ENCODE measurements at places on chromosomes 3 and 15. TPM values are rescaled to one million over a fixed set of nuclear protein-coding genes. Genes with fewer than 3 reads are reported as not detected.

DNA sequence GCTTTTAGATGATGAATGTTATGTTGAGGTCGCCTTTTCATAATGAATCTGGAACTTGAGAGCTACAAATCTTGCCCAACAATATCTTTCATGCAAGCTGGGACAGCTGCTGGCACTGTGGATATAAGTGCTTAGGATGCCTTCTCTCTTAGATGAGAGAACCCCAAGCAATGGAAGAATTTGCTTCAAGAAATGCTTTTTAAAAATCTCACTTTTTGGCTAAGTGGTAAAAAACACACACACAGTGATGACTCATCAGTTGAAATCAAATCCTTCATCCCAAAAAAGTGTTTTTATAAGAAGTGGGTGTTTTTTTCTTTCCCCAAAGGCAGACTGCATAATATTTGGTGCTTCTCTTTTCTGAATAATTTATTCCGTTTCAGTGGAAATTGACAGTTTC is 38.4 kb upstream of the GALNT15 start:
- no peak for DNase-seq

DNA sequence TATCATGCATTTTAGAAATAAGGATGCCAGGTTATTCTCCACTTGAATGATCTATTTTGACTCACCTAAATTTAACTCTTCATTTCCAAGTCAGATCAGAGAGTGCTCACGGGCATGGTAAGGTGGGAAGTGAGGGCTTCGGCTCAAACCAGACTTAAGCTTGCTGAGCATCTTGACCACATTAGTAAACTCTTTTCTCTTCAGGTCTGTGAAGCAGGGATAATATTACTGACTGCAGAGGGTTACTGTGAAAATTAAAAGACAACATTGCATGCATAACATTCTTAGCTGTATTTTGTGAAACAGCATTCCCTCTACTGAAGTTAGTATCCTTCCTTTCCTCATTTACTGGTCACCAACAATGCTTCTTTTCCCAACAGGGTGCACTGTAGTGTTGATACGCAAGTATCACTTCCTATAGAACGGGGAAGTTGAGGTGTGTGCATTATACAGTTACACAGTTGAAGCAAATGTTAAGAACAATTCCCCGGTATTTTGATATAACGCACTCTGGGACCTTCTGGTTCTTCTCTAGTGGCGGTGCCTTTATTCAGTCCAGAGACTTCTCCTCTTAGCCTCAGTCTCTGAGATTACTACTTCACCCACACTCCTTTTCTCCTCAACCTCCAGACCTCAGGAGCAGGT is 74.1 kb upstream of the MNS1 start:
- no peak for DNase-seq

DNA sequence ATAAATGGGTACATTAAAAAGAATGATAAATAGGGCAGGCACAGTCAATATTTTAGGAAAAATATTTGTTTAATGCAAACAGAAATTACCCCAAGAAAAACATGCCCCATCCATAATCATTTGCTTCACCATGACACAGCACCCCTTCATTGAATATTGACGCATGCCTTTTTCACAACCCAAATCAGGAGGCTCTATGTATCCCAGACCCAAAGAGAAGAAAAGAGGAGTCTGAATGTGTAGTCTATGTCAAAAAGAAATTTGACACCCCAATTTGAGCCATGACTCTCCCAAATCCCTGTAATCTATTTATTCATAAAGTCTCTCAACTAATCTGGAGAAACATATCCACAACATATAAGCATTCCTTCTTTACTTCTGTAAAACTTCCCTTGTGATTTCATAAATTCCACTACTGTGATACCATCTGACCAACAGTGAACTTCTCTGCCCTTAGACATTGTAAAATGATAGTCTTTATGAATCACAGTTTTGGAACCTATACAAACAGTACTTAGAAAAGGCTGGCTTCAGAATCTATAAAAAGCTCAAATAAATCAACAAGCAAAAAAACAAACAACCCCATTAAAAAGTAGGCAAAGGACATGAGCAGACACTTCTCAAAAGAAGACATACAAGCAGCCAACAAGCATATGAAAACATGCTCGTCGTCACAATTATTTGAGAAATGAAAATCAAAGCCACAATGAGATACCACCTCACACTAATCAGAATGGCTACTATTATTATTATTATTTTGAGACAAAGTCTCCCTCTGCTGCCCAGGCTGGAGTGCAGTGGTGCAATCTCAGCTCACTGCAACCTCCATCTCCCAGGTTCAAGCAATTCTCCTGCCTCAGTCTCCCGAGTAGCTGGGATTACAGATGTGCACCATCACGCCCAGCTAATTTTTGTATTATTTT is 53.4 kb upstream of the XRN1 start:
- DNase-seq, result no peak

GRCh38 chr3:77186319-77186718 is 146.4 kb downstream of the ROBO2 start:
- DNase-seq, result no peak

- no peak for DNase-seq
These were observed 61.9 kb downstream of the HMG20A start for GRCh38 chr15:77482570-77482969.

DNA sequence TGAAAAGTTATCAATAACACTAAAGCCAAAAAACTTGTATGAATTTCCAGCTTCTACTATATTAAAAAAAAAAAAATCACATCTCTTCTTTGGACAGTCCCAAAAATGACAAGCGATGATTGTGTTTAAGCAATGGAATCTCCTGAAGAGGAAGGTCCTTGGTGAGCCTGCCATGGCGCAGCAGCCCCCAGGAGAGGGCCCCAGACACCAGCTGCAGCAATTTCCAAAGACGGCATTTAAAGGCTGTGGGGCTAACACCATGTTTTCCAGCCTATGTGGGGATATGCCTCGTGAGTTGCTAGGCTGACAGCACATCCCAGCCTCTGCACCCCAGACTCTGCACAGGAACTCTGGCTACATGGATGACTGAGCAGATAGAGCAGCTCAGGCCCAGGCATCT is 14.7 kb downstream of the SKIC8 start:
- DNase-seq, result no peak

DNA sequence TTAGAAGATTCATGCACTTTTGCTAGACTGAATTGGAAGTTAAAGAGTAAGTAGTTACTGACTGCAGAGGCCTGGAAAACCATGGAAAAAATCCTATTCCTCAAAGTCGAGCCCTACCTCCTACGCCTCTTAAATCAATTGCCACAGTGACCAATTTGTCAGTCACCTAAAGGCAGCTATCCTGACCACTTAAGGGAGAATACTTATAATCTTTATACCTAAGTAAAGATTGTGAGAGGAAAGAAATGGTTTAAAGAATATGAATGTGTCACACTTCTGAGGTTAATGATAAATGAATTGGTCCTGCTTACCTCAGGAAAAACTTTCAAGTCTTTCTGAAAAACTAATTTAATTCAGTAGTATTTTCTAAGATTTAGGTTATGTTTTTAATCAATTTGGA is 42.6 kb downstream of the AGTR1 start:
- no peak for DNase-seq

- no peak for DNase-seq
These were observed 298.9 kb upstream of the RORA start for GRCh38 chr15:61527836-61528580.

- no peak for DNase-seq
These were observed 785 bp upstream of the IFT57 start for GRCh38 chr3:108222853-108223565.

DNA sequence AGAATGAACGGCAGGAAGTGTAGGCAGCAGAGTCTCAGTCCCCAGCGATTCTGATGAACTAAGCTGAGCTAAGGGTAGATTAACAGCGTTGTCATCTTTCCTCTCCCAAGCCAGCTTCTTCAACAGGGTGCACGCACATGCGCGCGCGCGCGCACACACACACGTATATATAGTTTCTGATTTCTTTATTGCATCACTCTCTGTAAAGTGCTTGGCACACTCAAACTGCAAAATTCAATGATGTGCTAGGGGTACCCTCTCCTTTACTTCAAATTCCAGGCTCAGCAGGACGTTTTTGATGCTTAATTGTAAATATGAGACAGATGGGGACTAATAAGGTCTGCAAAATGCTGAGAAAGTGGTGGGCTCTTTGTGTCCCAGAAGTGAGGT is 26.1 kb upstream of the VPS8 start:
- DNase-seq, result no peak

- DNase-seq, result peak; percentile 14
These were observed 7.9 kb downstream of the ALAS1 start for GRCh38 chr3:52205727-52206372.

DNA sequence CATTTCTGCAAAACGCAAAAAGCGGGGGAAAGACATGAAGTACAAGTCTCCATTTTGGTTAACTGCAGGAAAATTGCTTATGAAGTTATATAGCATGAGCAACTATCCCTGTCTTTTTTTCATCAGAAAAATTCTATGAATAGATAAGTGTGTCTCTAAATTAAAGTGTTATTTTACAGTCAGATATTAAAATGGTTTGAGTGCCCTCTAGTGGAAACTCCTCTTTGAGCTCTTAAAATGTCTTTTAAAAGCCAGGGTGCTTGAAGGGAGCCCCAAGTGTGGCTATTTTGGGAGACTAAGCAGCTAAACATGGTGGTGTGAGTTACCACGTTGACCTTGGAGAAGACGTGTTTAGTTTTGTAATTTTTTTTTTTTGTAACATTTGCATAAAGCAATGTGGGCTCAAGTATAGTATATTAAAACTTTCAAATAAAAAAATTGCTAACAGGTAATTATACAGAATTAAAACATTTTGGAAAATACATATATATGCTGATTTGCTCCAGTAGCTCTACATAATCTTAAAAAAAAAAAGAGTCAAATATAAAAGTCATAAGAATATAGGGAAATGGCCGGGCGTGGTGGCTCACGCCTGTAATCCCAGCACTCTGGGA is 77.2 kb downstream of the PPP2R3A start:
- no peak for DNase-seq

DNA sequence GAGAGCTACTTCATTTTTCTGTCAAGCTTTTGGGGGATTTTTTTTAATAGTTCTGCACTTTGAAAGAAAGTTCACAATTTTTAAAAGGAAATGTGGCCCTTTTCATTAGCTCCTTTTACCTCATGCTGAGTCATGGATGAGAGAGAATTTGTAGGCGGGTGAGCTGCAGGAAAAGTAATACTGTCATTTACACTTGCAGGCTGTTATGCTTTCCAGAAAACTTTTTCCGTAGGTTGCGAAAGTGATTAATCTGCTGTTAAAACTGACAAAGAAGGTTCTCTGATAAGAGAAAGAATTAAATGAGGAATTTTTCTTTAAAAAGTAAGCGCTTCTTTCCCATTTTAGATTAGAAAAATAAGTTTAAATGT is 430.2 kb downstream of the LPP start:
- DNase-seq, result no peak

DNA sequence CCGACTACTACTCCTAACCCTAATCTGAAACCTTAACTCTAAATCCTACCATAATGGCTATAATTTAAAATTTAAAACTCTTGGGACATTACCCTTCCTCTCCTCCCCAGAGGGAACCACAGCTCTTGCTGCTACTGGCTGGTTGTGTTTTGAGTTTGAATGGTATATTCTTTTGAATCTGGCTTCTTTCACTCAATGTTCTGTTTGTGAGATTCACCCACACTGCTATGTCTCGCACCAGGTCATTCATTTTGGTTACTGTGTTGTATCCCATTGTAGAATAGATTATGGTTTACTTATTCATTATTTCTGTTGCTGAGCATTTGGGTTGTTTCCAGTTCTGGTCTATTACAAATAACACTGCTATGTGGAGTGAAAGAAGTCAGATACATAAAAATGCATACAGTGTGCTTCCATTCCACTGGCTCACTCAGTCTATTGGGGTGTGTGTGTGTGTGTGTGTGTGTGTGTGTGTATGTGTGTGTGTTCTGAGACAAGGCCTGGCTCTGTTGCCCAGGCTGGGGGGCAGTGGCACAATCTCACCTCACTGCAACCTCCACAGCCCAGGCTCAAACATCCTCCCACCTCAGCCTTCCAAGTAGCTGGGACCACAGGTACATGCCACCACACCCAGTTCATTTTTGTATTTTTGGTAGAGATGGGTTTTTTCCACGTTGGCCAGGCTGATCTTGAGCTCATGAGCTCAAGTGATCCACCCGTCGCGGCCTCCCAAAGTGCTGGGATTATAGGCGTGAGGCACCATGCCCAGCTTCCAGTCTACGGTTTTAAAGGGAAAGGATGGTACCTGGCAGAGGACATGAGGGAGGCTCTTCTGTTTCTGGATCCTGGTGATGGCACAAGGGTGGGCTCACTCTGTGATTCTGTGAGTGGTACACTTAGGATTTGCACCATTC is 19.2 kb upstream of the SYNM start:
- no peak for DNase-seq

DNA sequence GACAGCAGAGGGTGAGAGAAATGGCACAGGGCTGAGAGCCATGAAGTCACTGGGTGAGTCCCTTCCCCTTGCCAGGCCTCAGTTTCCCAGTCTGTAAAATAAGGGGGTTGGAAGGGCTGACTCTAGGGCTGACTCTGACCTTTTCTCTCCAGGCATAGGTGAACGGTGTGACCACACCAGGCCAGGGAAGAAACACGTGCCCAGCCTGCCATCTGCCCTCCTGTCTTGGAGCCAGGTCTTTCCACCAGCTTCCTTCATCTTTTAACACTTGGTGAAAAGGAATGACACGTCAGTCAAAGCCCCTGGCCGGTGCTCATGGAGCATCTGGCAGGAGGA is 74.4 kb downstream of the CPN2 start:
- DNase-seq, result no peak

- DNase-seq, result no peak
These were observed 25.0 kb downstream of the ADAM10 start for GRCh38 chr15:58724466-58724865.

GRCh38 chr3:169430707-169431404 is 232.7 kb downstream of the MECOM start:
- DNase-seq, result peak; percentile 31

GRCh38 chr15:60969658-60970057 is 259.4 kb downstream of the RORA start:
- DNase-seq, result no peak

- no peak for DNase-seq
These were observed 83.7 kb downstream of the BCHE start for GRCh38 chr3:165753560-165753959.

DNA sequence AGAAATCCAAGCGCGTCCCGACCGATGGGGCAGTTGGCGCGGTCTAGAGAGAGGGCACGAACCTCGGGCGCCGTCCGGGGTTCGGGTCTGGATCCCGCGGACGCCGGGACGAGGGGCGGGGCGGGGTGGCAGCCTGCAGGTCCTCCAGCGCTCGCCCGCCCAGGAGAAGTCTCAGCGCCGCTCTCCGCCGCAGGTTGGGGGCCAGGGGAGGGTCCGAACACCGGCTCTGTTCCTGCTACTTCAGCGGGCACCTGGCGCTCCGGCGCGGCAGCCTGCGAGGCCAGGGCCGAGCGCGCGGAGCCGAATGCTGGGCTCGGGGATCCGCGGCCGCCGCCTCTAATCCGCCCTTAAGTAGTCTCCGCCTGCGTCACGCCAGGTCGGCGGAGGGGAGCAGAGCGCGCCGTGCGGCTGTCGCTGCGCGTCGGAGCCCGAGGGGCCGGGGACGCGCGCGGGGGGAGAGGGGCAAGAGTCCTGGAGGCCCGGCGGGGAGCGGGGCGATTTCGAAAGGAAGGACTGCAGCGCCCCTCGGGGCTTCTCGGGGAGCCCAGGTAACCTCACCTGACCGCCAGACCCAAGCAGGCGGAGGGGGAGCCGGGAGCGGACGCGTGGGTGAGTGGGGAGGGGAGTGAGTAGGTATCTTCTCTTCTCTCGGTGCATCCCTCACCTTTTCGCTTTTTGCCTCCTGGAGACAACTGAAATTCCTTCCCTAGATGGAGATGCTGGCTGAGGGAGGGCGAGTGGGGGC is at the start of gene GJD2:
GJD2 (minus strand) TSS at position 325 of the 745 bp plus-strand sequence. CDS start 510 bp downstream, outside the sequence.
- peak; percentile 61 for DNase-seq

The DZIP1L gene
- 3.7 TPM for total RNA-seq

The CPLX3 gene
- total RNA-seq, result 31.0 TPM

The HERC2 gene
- 55.4 TPM for total RNA-seq

The UBAP1L gene
- total RNA-seq, result 1.7 TPM

The TLR9 gene
- total RNA-seq, result 0.24 TPM

The LCTL gene
- not detected for total RNA-seq

The NFKBIZ gene
- total RNA-seq, result 14.2 TPM
